ENCODE measurements at places on chromosomes 16 and 17.

GRCh38 chr17:73546770-73547536 lies 97.3 kb downstream of the SDK2 start:
- DNase-seq: no peak

- DNase-seq: no peak
These were observed 30.2 kb downstream of the SPHK1 start for GRCh38 chr17:76414334-76415295.

DNA sequence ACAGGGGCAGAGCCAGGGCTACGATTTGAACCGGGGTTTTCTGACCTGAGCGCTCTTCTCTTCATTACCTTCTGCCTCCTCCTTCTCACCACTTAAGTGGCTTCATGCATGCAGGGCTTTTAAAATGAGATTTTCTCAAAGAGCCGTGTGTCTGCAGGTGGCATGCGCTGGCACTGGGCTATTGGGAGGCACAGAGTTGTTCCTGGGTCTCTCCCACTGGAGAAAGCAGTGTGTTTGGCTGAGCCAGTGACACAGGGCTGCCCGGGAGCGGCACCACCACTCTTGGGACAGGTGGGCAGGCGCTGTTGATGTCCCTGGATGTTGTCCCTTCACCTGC lies 218.8 kb upstream of the CHMP6 start:
- DNase-seq: no peak

- no peak for DNase-seq
These were observed 12.5 kb downstream of the RARA start for GRCh38 chr17:40321524-40321929.

DNA sequence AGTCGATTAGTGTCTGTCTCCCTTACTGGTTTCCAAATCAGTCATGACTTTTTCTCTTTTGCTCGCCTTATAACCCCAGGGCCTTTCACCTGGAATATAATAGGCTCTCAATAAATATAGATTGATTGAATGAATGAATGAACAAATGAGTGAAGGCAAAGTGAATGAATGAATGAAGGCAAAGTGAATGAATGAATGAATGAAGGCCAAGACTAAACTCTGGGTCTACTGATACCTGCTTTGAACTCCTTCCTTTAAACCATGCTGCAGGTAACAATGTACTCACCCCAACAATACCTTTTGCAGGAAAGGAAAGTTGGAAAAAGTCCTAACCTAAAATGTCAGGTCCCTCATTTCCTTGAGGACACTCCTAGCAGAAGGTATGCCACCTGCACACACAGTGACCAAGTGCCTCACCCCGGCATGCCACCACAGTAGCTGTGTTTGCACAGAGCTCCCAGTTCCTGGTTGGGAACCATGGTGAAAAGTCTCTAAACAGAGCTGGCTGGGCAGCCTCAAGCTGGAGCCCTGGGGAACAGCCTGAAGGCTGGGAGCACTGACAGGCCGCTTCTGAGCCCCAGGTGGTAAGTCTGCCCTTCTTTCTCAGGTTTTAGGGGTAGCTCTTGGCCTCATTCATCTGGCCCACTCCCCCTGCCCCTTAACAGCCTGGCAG lies 42.7 kb upstream of the ANKFN1 start:
- no peak for DNase-seq

DNA sequence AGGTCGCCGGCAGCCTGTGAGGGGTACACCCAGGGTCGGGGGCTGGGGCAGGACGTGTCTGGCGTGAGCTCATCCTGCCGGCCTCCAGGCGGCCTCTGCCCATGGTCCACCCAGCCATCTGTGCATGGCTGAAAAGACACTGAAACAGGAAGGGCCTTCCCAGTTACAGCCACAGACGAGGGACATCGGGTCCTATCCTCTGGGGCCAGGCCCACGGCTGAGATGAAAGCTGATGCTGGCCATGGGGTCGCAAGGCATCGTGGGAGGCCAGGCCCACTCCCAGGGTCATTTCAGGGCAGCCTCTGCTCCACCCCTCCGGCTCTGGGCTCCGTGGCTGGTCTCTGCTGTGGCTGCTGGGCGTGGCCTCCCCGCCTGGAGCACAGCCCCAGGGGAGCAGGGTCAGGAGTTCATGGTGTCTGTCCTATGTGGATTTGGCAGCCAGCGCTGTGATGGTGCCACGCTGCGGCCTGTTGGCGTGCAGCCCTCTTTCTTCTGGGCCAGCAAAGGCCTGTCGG lies 16.6 kb upstream of the ATP6V0C start:
- no peak for DNase-seq

- no peak for DNase-seq
These were observed 72.8 kb downstream of the WWP2 start for GRCh38 chr16:69834807-69835466.

All from retinal pigment epithelial cell (primary cell).